Hippocampal formation (tissue), 2 donors: ENCODE measurements at places on chromosomes 5 and 9.

GRCh38 chr5:62588668-62589067 is 10.0 kb downstream of the LRRC70 start:
- DNase-seq: no peak

- no peak for DNase-seq
Measured at GRCh38 chr5:13331585-13331984, 612.9 kb downstream of the DNAH5 start.

DNA sequence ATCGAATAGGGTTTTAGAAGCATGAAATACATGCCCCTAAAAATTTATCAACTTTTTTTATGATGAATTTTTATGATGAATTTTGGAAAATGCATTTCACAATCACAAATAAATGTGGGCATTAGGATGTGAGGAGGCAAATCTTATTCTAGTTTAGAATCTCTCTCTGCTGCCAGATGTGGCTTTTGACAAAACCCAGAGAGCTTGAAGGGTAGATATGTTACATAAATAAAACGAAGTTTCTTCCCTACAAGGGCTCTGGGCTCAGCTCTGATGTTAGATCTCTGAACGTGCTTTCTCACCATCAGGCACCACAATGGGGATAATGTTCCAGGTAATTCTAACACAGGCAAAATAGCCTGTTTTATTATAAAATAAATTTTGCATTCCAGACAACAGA is 102.3 kb upstream of the ADAMTSL1 start:
- no peak for DNase-seq

GRCh38 chr5:41885286-41885685 is 15.1 kb upstream of the OXCT1 start:
- no peak for DNase-seq

DNA sequence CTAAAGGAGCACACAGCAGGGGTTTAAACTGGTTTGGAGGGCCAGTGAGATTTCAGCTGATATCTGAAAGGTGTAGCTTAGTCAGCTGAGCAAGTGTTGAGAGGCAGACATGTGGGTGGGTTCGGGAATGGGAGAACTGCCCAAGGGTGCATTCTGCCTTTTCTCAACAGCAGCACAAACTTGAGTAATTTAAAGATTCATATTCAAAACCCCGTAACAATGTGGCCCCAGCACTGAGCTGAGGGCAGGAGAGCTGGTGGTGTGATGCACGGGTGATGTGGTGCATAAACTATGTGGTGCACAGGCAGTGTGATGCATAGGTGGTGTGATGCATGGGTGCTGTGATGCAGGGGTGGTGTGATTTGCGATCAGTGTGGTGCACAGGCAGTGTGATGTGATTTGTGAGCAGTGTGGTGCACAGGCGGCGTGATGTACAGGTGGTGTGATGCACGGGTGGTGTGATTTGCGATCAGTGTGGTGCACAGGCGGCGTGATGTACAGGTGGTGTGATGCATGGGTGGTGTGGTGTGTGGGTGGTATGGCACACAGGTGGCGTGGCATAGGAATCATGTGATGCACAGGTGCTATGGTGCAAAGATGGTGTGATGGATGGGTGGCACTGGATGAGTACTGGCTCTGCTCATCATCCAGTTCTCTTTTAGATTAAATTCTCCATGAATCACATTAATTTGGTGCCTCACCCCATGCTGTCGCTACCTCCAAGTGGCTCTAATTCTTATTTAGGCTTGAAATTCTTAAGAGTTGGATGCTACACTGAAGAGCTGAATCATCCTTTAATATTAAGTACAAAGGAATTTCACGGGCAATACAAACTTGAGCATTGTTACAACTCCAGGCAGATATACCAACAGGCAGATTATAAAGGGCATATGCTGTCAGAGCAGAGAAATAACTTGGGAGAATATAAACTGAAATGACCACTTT is 53.6 kb downstream of the DAP start:
- no peak for DNase-seq

DNA sequence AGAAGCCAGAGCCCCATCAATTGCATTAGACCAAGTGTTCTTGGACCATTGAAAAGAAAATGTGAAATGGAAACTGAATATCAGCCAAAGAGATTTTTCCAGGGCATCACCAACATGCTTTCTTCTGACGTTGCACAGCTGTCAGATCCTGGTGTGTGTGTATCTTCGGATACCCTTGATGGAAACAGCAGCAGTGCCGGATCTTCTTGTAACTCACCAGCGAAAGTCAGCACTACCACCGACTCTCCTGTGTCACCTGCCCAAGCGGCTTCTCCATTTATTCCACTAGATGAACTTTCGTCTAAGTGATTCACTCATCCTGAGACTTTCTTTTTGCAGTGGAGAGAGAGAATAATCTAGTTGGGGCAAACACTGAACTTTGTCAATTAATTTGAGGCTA is 75.7 kb downstream of the PIP5K1B start:
- no peak for DNase-seq

- no peak for DNase-seq
Measured at GRCh38 chr9:4508907-4509589, 18.8 kb downstream of the SLC1A1 start.

GRCh38 chr9:133862585-133863256 is 124.6 kb upstream of the SARDH start:
- DNase-seq: peak; percentile 44

DNA sequence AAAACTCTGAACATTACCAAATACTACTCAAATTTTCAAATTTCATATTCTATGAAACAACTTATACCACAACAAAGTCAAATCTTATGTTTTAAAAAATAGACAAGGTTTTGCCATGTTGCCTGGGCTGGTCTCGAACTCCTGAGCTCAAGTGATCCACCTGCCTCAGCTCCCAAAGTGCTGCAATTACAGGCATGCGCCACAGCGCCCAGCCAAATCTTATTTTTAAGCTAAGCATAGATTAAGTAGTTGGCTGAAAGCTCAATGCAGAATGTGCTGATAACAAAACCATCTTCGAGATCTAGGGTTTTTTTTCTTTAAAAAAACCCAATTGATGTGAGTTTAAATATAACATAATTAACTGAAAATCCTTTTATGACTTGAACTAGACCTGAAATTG is 6.4 kb downstream of the LMBRD2 start:
- DNase-seq: no peak

GRCh38 chr5:146920351-146920881 is 41.9 kb upstream of the PPP2R2B start:
- no peak for DNase-seq

- DNase-seq: no peak
Measured at GRCh38 chr9:26656003-26656870, 236.4 kb downstream of the CAAP1 start.

- no peak for DNase-seq
Measured at GRCh38 chr5:176633598-176633997, 3.1 kb downstream of the EIF4E1B start.

GRCh38 chr5:74630453-74631066 is 10.0 kb downstream of the ENC1 start:
- no peak for DNase-seq

GRCh38 chr9:72480921-72481320 is 40.5 kb upstream of the TMC1 start:
- DNase-seq: no peak

GRCh38 chr5:59517926-59518585 is 375.5 kb downstream of the PDE4D start:
- no peak for DNase-seq

DNA sequence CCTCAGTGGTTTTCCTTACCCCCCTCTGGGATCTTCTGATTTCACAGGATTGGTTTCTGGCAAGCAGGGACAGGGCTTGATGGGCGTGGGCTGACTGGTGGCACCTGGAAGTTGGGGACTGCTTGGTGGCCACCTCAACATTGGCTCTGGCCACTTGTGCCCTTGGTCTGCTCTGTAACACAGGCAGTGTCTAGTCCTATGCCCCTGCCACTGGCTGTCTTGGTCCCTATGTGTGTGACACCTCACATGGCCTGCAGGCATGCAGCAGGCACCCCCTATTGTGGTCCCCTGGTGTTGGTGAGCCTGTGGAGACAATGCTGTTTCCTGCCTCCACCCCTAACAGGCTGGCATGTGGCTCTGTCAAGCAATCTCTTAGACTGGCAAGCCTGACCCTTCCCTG is 71.3 kb downstream of the GDA start:
- DNase-seq: no peak

DNA sequence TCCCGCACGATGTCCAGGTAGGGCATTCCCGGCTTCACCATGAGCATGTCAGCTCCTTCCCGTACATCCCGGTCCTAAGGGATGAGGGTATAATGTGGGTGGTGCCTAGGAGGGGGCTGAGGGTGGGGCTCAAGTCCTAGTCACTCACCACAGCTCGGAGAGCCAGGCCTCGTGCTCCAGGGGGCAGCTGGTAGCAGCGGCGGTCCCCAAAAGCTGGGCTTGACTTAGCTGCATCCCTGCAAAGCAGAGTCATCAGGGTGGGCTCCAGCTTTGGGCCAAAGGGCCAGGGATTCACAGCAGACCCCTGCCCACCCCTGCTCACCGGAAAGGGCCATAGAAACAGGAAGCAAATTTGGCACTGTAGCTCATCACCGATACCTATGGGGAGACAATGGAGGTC is 11.6 kb downstream of the ALAD start:
- DNase-seq: no peak

GRCh38 chr5:8845296-8845695 is 700.6 kb downstream of the SEMA5A start:
- no peak for DNase-seq

DNA sequence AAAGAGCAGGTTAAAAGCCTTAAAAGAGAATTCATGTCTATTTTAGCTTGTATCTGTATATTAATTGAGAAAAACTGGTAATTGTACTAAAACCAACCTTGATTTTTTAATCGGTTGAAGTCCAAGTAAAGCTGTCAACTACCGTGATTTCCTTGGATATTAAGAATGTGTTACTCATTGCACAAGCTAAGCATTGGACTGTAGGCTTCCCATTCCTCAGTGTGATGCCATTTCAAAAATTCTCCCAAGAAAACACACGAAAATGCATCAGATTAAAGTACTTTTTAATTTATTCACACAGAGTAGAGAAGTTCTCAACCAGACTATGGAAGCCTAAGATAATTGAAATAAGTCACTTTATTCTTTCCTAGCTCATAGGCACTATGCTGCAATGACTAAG is 761.4 kb upstream of the TYRP1 start:
- no peak for DNase-seq

- DNase-seq: no peak
Measured at GRCh38 chr9:99421369-99421768, 199.3 kb downstream of the SEC61B start.

- no peak for DNase-seq
Measured at GRCh38 chr9:26054600-26055520, 376.6 kb upstream of the TUSC1 start.

DNA sequence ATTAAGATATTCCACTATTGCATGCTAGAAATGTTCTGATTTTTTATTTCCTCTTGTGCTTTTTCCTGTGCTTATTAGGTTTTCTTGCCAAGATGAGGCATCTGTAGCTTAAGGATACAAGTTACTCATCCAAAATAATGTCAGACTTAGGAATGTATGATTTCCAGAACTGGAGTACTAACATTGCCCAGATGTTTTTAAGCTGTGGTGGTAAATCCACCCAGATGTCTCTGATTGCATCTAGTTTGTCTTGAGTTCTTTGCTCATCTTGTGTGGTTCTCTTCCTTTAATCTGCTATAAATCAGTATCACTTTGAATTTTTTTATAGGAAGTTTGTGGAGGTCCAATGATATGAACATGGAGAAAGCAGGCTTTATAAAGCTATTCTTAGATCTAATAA is 337.5 kb upstream of the ZNF608 start:
- no peak for DNase-seq

- no peak for DNase-seq
Measured at GRCh38 chr9:121393318-121393717, 23.3 kb upstream of the STOM start.

DNA sequence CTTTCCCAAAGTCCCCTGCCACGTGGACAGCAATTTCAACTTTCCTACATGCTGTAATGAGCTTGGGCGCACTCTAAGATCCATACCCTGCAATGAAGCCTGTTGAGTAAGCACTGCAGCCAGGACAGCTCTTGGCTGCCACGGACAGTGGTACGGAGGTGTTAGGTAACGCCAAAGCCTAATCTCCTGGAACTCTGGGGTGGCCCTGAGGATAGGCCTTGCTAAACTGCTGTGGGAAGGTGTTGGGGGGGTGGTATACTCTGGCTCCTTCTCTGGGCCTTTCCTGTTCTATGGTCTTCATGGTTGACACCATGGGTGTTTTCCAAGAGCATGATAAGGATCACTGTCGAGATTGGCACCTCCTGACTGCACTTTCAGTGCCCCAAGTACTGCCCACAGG is 66.4 kb upstream of the PITX1 start:
- DNase-seq: no peak

- no peak for DNase-seq
Measured at GRCh38 chr5:6780802-6781391, 67.7 kb downstream of the TENT4A start.

DNA sequence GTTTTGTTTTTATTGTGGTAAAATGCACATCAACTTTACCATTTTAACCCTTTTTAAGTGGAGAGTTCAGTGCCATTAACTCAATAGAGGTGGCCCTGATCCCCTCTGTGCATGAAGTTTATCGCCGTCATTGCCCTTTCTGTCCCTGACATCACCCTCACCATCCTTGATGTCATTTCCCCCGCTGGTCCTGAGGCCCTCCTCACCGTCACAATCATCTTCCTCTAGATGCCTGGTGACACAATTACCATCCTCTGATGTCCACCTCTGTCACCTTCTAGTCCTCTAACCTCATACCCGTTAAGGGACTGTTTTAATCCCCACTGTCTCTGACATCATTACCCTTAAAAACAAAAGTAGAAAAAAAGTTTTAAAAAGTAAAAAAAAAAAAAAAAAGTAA is 112.5 kb upstream of the TBC1D2 start:
- DNase-seq: no peak

DNA sequence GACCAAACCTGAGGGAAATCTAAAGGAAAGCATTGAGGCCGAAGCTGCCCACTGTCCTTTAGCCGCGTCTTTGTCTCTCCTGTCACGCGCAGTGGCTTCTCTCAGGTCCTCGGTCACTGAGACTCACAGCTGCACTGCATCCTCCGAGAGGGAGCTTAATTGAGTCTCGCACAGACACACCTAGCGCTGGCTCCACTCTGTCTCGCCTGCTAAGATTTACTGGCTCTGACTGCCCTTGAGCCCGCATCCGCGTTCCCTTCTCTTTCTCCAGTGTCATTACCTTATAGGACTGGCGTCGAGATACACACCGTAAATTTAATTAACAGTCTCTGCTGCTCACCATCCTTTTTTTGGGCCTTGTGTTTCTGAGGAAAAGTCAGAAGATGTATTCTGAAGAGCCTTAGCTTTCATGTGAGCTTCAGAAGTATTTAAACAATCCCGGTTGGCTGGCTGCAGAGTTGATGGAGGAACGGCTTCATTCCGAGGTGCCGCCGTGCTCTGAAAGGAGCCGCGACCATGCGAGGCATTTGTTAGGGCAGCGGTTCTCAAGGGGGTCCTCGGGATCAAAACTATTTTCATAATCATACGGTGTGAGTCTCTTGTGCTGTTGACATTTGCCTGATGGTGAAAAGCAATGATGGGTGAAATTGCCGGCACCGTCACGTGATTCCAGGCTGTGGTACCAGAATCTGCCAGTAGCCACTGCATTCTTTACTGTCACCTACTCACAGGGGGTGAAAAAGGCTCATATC is 58.3 kb downstream of the GPR107 start:
- DNase-seq: no peak

- DNase-seq: no peak
Measured at GRCh38 chr5:96198356-96199058, 234.5 kb downstream of the PCSK1 start.

- DNase-seq: no peak
Measured at GRCh38 chr5:42579320-42579719, 156.1 kb downstream of the GHR start.

GRCh38 chr5:72185496-72186329 is 78.4 kb downstream of the MAP1B start:
- no peak for DNase-seq

- no peak for DNase-seq
Measured at GRCh38 chr5:113367586-113367985, 67.2 kb downstream of the TSSK1B start.
